Fibroblast of skin of left biceps (primary cell): ENCODE measurements at places on chromosomes 13 and 19.

DNA sequence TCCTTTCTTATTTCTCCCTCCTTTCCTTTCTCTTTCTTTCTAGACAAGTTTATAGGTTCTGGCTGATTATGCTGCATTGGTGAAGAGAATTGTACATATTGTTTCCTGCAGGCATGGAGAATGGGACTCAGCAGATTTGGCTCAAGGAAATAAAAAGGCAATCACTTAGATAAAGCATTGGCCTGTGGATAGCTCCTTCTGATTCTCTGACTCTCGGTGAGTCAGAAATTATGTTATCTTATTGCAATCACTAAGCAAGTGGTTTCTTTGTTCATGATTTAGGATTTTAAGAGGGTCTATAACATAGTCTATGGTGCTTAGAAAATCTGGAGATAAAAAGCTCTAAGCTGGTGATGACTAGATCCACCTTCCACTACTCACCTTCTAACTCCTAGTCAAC, 54.0 kb upstream of the POSTN start:
- no peak for DNase-seq

GRCh38 chr19:30249911-30250310, 122.3 kb upstream of the ZNF536 start:
- DNase-seq = no peak

- no peak for DNase-seq
These were observed 324.6 kb downstream of the SHISA2 start for GRCh38 chr13:25727250-25727649.

GRCh38 chr13:79481685-79482052, 714 bp downstream of the NDFIP2 start:
- no peak for DNase-seq

DNA sequence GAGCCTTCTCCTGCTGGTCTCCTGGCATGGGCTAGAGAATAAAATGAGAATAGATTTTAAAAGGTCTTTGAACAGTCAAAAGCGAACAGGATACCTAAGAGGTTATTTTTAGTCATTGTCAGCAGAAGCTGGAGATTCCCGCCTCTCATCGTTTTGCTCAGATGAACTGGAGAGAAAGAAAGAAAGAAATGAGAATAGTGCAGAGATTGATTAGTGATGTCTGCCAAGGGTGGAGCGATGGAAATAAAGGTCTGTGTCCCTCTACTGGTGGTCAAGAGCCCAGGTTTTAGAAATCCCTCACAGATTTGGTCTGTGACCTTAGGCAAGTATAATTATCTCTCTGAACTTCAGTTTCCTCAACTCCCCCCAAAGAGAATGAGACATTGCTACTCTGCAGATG, 5.3 kb downstream of the NCAN start:
- DNase-seq = no peak

GRCh38 chr19:40703029-40703755, 12.7 kb upstream of the NUMBL start:
- no peak for DNase-seq

- DNase-seq = no peak
These were observed 26.0 kb downstream of the DHX34 start for GRCh38 chr19:47374876-47375693.

DNA sequence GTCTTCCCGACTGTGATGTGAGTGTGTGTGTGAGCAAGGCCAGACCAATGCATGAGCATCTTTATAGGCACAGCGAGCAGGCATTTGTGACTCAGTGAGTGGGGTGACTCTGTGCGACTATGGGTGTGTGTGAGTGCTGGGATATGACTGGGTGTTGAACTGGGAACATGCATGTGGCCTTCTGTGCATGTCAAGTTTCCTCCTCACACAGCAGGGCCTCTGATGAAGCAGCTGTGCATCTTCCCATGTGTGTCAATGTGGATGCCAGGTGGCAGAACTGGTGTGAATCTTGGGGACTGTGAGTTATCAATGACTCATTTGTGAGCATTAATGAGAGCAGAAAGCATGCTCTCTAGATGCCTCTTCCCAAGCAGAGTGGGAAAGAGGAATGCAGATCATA, 12.1 kb upstream of the LGALS14 start:
- DNase-seq = no peak
